ENCODE measurements at places on chromosomes 3 and 15.

- no peak for DNase-seq
These were observed 42.3 kb downstream of the MAGEF1 start for GRCh38 chr3:184669578-184669977.

DNA sequence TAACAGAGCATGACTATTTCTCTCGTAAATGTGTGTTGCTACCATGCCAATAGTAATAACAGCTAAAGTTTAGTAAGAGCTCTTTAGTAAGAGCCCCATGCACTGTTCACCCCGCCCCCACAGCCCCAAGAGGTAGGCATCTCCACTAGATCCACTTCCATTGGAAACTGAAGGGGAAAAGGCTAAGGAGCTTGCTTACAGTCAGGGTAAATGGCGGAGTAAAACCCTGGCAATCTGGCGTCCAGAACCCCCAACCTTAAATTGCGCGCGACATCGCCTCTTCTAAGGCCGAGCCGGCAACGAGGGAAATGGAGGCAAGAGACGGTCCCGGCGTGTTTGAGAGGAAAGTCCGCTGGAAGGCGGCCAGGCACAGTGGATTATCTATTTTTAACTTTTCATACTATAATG lies 654 bp upstream of the C3orf38 start:
- DNase-seq: no peak

DNA sequence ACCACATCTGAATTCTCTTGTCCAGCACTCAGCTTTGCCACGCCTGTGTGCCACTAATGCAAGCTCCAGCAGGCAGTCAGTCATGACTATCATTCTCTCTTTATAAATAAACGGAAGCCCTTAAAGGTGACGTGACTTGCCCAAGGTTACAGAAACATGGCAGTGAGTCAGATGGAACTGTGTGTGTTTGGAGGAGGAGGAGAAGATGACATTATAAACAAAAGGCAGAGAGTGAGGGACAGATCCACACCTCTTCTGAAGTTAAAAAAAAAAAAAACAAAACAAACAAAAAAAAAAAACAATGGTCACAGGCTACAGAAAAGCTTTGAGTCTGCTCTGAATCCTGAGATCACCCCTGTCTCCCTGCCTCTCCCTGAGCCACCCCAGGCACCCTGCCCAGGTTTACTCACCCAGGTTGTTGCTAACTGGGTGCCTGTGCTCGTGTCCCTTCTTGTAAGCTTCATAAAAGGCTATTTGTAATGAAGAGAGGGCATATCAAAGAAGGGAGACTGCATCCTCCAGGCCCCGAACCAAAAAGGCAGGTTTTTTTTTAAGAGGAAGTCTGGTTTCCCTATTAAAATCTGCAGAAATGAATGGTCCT lies 119.7 kb upstream of the PHLDB2 start:
- DNase-seq: no peak

- DNase-seq: no peak
These were observed 104.7 kb downstream of the ZBTB20 start for GRCh38 chr3:115042351-115042750.

DNA sequence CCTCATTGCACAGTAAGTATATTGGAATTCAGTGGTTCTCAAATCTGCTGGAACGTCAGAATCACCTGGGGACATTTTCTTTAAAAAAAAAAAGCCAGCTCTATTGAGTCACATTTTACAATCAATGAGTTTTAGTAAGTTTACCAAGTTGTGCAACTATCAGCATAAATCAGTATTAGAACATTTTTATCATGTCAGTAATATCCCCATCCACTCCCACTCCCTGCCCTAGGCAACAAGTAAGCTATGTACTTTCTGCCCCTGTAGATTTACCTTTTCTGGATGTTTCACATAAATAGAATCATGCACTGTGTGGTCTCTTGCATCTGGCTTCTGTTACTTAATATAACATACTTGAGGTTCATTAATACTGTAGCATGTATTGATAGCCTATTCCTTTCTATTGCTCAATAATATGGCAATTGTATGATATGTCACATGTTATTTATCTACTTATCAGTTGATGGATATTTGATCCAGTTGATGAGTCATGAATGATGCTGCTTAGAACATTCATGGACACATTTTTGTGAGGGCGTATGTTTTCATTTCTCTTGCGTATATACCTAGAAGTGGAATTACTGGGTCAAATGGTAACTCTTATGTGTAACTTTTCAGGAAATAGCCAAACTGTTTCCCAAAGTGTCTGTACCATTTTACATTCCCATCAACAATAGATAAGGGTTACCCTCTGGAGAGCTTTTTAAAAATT lies 180.5 kb downstream of the THSD4 start:
- DNase-seq: no peak

GRCh38 chr3:42652251-42652610 lies 1.3 kb upstream of the ZBTB47 start:
- no peak for DNase-seq

DNA sequence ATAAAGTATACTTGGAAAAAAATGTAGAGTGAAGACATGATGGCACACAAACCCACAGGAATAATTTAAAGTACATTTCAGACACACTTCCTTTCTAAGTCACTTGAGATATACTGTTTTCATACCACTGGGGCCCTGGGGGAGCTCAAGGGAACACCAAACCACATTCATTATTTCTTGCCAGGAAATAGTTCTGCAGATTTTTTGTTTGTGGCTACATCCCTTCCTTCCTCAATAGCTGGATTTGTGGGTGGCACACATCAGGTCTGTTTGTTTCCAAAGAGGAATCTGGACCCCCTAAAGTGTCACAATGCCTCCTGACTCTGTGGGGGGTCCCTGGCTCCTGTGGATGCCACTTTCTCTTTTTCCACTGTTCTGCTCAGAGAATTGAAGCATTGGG lies 153.5 kb upstream of the COL8A1 start:
- no peak for DNase-seq

DNA sequence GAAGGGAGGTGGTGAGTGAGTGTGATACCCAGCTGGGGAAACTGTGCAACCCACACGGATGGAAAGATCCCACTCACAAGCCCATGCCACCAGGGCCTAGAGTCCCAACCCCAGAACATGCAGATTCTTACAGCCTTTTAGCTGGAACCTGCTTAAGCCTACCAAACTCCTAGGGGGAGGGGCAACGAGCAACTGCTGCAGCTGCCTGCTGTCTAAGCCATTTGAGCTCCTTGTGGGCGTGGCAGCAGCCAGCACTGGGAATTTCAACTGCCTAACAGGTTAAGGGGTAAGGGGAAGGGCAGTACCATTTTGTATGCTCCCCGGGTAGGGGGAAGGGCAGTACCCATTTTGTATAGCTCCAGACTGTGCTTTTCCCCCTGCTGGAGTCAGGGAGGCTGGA lies 673.2 kb upstream of the BCHE start:
- no peak for DNase-seq

- DNase-seq: no peak
These were observed 425.0 kb upstream of the ADAMTS9 start for GRCh38 chr3:65112751-65113300.

DNA sequence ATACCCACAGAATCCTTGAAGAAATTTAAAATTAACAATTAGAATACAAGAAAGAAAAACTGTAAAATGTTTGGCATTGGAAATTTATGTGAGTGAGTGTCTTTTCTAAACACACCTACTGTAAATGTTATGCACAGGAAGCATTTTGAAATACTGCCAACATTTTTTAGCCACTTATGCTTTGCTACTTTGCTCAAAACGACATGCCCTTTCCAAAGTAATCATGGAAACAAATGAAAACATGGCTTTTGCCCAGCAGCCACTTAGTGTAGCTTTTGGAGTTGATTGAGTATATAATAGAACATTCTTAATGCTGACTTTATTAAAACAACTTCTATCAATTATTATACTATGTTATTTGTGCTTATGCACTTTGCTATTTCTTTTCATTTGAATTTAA lies 823.0 kb downstream of the CADM2 start:
- DNase-seq: no peak

DNA sequence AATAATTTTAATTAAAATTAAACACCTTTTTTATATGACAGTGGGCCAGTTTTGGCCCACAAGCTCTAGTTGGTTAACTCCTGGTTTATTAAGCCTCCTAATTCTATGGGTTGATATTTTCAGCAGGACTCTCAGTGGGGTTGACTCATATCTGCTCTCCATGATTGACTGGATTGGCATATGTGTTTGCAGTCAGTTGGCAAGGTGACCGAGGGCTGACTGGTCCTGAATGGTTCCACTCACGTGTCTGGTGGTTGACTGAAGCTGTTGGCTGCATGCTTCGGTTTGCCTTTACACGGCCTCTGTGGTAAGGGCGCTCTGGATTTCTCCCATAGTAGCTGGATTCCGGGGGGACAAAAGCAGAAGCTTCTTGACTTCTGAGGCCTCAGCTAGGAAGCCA lies 65.3 kb upstream of the ZNF280D start:
- DNase-seq: no peak
